ENCODE measurements at places on chromosomes 11 and 22. TPM values are rescaled to one million over a fixed set of nuclear protein-coding genes. Genes with fewer than 3 reads are reported as not detected.

GRCh38 chr11:73907191-73907590 lies 30.4 kb downstream of the PAAF1 start:
- peaks cover 12% of the 10 kb centered on the region for H3K36me3 ChIP-seq
- no peak overlapping the region for H3K27ac ChIP-seq
- DNase-seq, result peak; percentile 87
- H3K27me3 ChIP-seq, result no peaks in the 10 kb centered on the region
- H3K4me1 ChIP-seq, result no peaks in the 10 kb centered on the region
- no peak overlapping the region for H3K4me3 ChIP-seq

YPEL4 gene
- 0.72 TPM for total RNA-seq

DNA sequence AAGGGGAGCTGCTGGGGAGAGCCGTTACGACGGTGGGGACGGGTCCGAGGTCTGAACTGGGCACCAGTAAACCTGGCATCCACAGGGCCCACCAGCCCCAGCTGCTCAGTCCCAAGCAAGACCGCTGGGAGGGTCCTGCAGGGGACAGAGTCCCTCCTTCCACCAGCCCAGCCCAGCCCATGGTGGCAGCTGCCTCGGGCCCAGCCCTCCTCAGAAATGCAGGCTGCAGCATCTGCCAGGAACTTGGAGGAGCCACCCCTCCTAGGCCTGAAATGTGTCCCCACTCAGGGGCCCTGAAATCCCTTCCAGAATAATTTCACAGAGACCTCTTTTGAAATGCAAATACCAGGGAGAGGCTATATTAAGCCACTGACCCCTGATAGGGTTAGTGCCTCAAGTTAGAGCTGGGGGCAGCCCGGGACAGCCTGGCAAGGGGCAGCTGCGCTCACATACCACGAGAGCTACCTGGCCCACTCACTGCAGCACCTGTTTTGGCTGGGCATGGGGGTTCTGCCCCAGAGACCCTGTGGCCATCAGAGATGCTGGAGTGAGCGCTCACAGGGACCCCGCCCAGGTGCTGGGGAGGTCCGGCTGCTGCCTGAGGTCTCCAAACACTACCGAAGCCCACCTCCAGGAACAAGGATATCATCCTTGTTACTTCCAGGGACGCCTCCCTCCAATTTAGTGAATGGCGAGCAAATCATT lies 53.1 kb downstream of the CELSR1 start:
- H3K27ac ChIP-seq, result no peak overlapping the region
- peaks cover 14% of the 10 kb centered on the region for H3K27me3 ChIP-seq
- no peaks in the 10 kb centered on the region for H3K36me3 ChIP-seq
- peak; percentile 68 for DNase-seq

DNA sequence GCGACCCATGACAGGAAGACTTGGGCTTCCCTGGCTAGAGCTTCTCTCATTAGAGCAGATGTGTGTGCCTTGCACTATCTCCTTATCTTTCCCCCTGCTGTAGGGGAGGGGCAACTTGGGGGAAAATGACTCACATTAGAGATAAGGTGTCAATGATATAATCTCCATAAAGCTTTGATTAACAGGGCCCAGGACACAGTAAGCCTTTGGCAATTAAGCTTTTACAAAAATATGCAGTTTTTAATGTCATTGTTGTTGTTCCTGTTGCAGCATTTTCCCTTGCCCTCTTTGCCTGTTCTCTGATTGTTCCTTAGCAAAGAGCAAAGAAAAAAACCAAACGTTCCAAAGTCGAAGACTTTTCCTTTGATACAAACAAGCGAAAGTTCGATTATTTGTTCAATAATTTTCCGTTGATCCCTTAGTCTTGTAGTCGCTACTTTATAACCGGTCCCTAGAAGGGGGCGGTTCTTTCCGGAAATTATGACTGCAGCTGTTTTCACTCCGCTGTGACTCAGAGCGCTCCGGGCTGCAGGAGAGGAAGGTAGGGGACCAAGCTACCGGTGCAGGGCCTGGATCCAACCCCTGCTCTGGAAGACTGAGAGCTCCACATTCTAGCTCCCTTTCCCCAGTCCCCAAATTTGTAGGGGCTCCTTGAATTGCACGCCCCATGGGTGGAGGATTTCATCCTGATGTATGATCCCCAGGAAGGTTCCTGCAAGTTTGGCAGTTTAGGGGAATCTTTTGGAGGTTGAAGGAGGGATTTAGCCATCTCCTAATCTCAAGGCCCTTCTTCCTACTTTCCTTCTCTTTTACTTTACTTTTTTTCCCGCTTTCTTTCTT lies at the start of gene VWA5A:
Gene VWA5A, plus strand, starts transcription at position 509 of the 840 bp plus-strand sequence. CDS start 2,062 bp downstream, outside the sequence.
- peak within 1 kb of the TSS; percentile 78 for H3K4me3 ChIP-seq
- H3K27ac ChIP-seq, result peak within 1 kb of the TSS; percentile 37
- peaks cover 23% of the 10 kb centered on the region for H3K4me1 ChIP-seq
- no peaks in the 10 kb centered on the region for H3K36me3 ChIP-seq
- DNase-seq, result peak; percentile 81

GRCh38 chr11:81278991-81279390 lies 1454.7 kb downstream of the FAM181B start:
- no peak overlapping the region for H3K4me3 ChIP-seq

- H3K27ac ChIP-seq, result no peak overlapping the region
- H3K36me3 ChIP-seq, result no peaks in the 10 kb centered on the region
- H3K4me3 ChIP-seq, result no peak overlapping the region
- no peaks in the 10 kb centered on the region for H3K27me3 ChIP-seq
- no peaks in the 10 kb centered on the region for H3K4me1 ChIP-seq
Measured at GRCh38 chr11:42631220-42631843, 680.5 kb upstream of the API5 start.

SYT7 gene
- total RNA-seq, result 6.8 TPM

TMEM218 gene
- 30.0 TPM for total RNA-seq

- no peak for DNase-seq
- H3K27ac ChIP-seq, result no peak overlapping the region
- no peaks in the 10 kb centered on the region for H3K36me3 ChIP-seq
- no peaks in the 10 kb centered on the region for H3K4me1 ChIP-seq
Measured at GRCh38 chr11:120011836-120012235, 126.1 kb downstream of the TRIM29 start.

DNA sequence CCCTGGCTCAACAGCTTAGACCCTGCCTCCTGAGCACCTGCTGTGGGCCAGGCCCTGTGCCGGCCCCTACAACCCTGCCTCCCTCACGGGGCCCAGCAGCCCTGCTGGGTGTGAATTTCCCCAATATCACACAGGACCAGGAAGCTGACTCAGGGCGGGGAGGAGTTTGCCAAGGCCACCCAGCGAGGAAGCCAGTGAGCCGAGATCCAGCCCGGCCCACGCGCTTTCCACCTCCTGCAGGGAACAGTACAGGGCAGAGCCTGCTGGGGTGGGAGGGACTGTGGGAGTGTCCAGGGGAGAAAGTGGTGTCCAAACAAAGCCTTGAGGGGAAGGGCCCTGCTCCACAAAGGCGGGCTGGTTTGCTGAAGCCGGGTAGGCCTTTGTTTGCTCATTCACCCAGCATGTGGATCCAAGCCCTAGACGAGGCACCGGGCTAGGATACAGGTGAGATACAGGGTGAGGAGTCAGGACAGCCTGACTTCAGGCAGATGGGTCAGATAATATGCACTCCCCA lies 26.8 kb downstream of the RPL3 start:
- H3K4me3 ChIP-seq, result peak overlapping the region; percentile 19
- no peak overlapping the region for H3K27ac ChIP-seq
- H3K4me1 ChIP-seq, result peaks cover 9% of the 10 kb centered on the region
- no peaks in the 10 kb centered on the region for H3K36me3 ChIP-seq
- peak; percentile 98 for DNase-seq

DNA sequence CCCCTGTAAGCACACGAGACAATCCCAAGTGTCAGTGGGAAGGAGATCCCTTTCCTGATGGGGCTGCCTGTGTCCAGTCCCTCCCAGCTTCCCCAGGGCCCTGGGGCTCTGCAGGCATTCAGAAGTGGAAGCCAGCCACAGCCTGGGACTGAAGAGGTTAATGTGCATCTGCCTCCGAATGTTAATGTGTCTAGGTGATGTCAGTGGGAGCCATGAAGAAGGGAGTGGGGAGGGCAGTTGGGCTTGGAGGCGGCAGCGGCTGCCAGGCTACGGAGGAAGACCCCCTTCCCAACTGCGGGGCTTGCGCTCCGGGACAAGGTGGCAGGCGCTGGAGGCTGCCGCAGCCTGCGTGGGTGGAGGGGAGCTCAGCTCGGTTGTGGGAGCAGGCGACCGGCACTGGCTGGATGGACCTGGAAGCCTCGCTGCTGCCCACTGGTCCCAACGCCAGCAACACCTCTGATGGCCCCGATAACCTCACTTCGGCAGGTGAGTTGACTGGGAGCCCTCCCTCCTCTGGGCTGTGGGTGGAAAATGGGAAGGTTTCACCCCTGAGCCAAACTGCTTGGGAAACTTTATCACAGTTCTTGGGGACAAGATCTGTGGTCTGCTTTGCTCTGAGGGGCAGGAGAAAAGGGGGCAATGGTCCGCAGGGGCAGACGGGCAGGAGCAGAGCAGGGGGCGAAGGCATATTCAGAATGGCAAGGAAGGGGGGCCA lies at the start of gene MCHR1:
Gene MCHR1, plus strand, starts transcription at position 236 of the 715 bp plus-strand sequence. Its CDS starts 169 bp downstream, at position 405.
- H3K27me3 ChIP-seq, result peaks cover 7% of the 10 kb centered on the region
- no peak for DNase-seq
- peak within 1 kb of the TSS; percentile 15 for H3K27ac ChIP-seq
- peaks cover 23% of the 10 kb centered on the region for H3K4me1 ChIP-seq
- peak within 1 kb of the TSS; percentile 70 for H3K4me3 ChIP-seq

GRCh38 chr11:69361048-69361447 lies 67.1 kb downstream of the MYEOV start:
- no peaks in the 10 kb centered on the region for H3K36me3 ChIP-seq
- DNase-seq, result no peak
- peak overlapping the region; percentile 73 for H3K27ac ChIP-seq
- peaks cover 31% of the 10 kb centered on the region for H3K4me1 ChIP-seq
- no peak overlapping the region for H3K4me3 ChIP-seq

SDHD gene
- 100 TPM for total RNA-seq

All from osteoblast (primary cell).